ENCODE measurements at places on chromosomes 1 and 21.
A peak's percentile ranks its signal among the peaks of the same experiment; 100 is the strongest.

DNA sequence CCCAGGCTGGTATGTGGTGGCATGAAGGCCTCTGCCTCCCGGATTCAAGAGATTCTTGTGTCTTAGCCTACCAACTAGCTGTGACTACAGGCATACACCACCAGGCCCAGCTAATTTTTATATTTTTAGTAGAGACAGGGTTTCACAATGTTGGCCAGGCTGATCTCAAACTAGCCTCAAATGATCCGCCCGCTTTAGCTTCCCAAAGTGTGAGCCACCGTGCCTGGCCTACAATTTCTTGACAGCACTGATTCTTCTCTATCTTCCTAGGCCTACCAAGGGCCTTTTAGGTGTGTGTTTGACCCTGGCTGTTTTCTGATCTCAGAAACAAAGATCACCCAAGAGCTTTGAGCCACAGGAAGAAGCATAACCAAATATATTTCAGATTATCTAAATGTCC lies 540.8 kb upstream of the ADAMTS5 start:
- DNase-seq = no peak

GRCh38 chr1:193102662-193103061 lies 2.6 kb downstream of the GLRX2 start:
- DNase-seq = no peak

GRCh38 chr1:36351227-36351977 lies 28.0 kb upstream of the EVA1B start:
- DNase-seq = no peak

DNA sequence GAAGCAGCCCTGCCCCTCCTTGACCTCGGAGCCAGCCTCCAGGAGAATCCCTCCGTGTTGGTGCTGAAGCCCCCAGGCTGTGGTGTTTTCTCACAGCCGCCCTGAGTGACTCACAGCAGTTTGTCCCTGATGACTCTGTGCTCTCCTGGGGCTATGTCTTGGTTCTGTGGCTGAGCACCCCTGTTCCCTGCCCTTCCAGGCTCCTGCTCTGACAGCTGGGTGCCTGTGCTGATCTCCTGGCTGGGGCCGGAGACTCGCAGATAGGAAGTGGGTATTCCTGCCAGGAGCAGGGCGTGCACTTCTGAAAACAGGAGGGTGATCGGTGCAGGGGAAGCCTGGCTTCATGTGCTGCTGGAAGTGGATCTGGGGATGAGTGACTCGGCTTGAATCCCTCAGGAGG lies 34.5 kb downstream of the POFUT2 start:
- no peak for DNase-seq

DNA sequence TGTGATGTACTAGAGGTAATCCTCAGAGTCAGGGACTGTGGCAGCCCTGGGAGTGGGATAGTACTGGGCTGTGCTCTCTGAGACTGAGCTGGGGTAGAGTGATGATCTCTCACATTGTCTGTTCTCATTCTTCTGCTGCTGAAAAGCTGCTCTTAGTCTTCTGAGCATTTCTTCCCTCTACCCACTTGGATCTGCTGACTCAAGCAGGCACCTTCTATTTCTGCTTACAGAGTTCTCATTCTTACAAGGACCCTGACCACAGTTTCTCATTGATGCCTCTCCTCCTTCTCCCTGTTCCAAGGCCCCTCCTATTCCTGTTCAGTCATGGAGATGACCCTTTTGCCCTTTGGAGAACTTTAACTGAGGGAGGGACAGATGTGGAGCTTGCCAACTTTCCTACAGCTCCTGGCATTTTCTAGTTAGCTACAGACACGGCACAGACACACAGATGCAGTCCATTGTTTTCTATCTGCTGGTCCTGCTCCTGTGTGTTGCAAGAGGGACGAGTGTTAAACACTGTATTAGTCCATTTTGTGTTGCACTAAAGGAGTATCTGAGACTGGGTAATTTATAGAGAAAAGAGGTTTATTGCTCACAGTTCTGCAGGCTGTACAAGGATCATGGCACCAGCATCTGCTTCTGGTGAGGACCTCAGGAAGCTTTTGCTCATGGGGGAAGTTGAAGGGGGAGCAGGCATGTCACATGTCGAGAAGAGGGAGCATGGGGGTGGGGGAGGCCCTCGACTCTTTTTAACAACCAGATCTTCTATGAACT lies 12.3 kb downstream of the MAPKAPK2 start:
- DNase-seq = no peak

- DNase-seq = peak; percentile 65
These were observed 49.5 kb upstream of the BCL10 start for GRCh38 chr1:85325920-85326319.

- DNase-seq = no peak
These were observed 224.9 kb downstream of the PTPRU start for GRCh38 chr1:29461115-29461739.

- no peak for DNase-seq
These were observed 7.3 kb upstream of the RASSF5 start for GRCh38 chr1:206500046-206500445.

- no peak for DNase-seq
These were observed 5.1 kb downstream of the HDGF start for GRCh38 chr1:156746406-156746727.

GRCh38 chr1:41776891-41777441 lies 141.8 kb downstream of the HIVEP3 start:
- no peak for DNase-seq

DNA sequence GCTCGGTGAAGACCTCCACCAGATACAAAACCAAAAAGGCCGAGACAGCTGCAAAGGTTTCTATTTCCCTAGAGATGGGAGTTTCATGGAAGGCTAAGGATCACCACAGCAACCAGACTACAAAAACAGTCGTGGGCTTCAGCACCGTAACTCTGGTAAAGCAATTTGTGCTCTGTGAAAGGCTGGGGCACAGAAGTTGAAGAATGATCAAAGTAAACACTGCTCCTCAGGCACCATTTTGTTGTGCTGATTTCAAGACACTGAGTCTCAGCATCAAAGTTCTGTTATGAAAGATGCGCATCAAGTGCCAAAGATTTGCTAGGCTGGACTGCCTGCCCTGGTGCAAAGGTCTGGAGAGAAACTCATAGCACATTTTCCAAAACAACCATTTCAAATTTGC lies 116.2 kb downstream of the TGFBR3 start:
- no peak for DNase-seq

DNA sequence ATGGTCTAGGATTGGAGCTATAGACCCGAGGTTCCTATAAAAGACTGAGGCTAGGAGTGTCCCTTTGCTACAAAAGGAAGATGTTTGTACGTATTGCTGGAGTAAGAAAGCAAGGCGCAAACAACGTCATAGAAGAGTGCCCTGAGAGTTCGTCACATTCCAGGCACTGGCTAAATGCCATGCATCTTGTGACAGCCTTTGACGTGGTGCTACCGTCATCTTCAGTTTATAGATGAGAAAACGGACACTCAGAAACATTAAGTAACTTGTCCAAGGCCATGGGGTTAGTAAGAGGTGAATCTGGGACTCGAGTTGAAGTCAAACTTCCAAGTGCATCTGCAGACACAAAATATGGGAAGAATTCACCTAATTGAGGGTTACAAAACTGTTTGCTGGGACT lies 104.2 kb upstream of the SLC45A1 start:
- no peak for DNase-seq

DNA sequence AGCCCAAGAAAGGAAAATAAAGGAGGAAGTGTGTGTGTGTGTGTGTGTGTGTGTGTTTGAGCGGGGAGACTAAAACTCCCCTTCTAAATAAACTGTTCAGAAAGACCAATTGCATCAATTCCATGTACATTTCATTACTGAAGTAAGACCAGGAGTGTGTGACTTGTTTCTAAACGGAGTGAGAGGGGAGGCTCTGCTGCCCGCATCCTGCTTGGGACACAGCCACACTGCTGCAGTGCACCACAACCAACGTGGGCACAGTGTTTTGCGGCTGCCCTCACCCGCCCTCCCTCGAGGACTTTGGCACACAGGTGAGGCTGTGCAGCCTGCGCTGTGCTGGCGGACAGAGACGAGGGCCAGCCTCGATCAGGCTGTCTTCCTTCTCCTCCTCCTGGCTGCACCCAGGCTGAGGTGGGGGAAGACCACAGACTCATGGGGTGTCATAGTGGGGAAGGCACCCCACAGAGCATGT lies 31.0 kb upstream of the H6PD start:
- DNase-seq = no peak

DNA sequence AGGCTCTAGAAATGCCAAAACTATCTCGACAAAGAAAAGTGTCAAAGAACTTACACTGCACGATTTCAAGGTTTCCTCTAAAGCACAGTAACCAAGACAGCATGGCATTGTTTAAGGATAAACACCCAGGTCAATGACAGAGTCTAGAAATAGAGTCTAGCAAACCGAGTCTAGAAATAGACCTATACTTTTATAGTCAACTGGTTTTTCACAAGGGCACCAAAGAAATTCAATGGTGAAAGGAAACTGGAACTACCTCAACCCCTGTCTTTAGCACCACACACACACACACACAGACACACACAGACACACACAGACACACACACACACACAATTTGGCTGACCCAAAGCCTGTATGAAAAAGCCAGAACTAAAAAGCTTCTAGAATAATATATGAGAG lies 67.1 kb upstream of the PGBD5 start:
- DNase-seq = no peak

DNA sequence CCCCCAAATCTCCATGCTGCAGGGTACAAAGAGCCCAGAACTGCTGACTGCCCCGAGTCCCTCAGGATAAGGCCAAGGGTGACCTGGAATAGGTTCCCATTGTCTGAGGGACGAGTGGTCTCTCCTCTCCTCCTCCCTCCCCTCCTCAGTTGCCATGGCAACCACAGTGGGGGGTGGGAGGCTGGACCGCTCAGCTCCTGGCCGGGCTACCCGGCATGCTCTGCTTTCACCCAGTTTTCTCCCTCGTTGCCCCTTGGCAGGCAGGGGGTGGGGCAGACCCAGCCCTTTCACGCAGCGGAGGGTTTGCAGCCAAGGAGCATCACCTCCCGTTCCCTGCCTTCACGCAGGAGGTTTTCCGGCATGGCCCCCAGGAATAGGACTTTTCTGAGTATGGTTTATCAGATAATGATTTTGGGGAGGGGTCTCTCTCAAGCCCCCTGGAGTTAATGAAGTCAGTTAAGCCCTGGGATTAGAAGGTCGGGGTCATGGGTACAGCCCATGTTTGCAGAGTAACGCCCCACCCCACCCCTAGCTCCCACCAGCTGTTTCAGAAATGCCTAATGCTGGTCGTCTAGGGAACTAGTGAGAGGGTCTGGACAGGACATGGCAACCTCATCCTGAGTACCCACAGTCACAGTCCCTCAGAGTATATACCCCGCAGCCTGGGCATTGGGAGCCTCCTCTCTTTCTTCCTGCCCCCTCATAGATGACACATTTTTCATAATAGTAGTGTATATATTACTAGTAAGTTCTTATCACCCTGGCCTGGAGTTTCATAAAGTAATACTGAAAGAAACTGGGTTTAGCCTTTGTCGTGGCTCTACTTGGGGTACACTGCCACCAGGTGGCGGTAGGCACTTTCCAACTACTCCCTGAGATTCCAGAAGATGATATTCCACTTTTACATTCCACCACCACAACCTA lies 20.7 kb downstream of the C1QB start:
- DNase-seq = peak; percentile 63

- no peak for DNase-seq
These were observed 43.0 kb upstream of the TARDBP start for GRCh38 chr1:10969267-10969970.

GRCh38 chr1:30753118-30753517 lies 4.5 kb downstream of the LAPTM5 start:
- no peak for DNase-seq

GRCh38 chr1:231068762-231069161 lies 28.7 kb upstream of the FAM89A start:
- DNase-seq = no peak

GRCh38 chr21:40162075-40162474 lies 294.8 kb downstream of the PCP4 start:
- no peak for DNase-seq

DNA sequence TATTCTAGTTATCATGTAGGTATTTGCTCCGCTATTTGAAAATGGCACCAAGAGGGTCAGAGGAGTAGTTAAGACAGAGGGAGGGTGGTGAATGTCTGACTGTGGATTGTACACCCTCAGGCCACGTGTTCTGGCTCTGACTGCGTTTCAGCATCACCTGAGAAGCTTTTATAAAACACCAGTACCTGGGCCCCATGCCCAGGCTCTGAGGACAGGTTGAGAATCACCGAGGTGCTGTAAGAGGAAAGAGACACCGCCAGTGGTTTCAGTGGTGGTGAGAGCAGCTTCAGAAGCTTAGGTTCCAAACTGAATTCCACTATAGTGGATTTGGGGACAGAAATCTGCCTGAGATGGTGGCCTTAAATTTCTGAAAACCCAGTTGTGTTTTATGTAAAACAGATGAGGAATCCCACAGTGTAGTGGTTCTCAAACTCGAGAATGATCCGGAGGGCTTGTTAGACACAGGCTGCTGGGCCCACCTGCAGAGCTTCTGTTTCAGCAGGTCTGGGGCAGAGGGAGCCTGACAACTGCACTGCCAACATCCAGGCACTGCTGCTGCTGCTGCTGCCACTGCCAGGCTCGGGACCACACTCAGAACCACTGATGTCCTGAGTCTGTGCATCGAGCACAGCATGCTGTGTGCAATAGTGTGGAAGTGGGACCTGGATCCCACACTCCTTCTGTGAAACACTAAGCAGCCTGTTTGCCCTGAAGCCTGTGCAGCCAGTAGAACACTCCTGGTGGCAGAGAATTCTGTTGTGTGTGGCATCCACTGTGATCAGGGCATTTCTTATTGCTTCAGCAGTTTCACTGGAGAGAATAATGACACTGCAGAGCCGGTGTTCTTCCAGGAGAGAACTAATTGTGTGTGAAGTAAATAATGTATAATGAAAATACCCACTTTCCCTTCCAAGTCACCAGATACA lies 98.7 kb downstream of the SUSD4 start:
- DNase-seq = no peak

GRCh38 chr1:246709835-246710234 lies 14.4 kb upstream of the SCCPDH start:
- DNase-seq = peak; percentile 38

- DNase-seq = no peak
These were observed 3.4 kb downstream of the HENMT1 start for GRCh38 chr1:108657356-108658080.

- no peak for DNase-seq
These were observed 6.4 kb upstream of the GPR37L1 start for GRCh38 chr1:202116287-202116686.

DNA sequence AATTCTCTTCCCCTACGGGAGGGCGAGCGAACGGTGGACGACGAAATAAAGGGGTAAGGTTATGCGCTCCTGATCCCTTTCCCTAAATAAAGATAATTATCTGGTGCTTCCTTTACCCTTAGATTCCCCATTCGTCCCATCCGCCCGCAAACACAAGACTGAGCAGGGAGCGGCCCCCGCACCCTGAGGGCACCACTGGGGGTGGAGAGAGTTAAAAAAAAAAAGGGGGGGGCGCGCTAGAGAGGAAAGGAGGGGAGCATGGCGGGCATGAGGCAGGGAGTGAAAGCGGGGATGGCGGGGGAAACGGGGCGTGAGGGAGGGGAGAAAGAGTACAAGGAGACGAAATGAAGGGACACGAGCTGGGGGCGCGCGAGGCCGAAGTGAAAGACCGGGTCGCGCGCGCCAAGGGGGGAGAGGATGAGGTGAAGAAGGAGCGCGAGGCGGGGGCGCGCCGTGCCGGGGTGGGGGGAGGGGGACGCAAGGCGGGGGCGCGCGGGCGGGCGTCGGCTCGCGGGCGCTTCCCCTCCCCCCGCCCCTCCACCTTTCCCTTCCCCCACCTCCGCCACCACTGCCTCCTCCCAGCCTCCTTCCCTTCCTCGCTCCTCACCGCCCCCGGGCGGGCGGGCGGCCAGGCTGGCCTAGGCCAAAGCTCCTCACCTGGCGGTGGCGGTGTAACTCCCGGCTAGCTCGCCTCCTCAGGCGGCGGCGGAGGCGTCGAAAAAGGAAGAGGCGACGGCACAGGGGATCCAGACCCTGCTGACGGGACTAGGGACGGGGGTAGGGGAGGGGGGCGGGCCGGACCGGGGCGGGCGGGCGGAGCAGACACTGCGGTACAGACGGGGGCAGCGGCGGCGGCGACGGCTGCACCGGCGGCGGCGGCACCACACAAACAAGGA lies 448 bp downstream of the GATAD2B start:
- DNase-seq = peak; percentile 2

Data from LoVo (cell line).